Suprapubic skin (tissue), 4 donors: ENCODE measurements at places on chromosomes 12 and 14. TPM values are rescaled to one million over a fixed set of nuclear protein-coding genes. Genes with fewer than 3 reads are reported as not detected.

The NPFF gene
- not detected for total RNA-seq

The DNAI7 gene
- 1.2 TPM for total RNA-seq

The SALL2 gene
- total RNA-seq = 3.7 TPM

The KERA gene
- not detected for total RNA-seq

The KHNYN gene
- 81.1 TPM for total RNA-seq

The TAS2R30 gene
- 1.6 TPM for total RNA-seq

The SRRM4 gene
- not detected for total RNA-seq

The JPH4 gene
- 0.60 TPM for total RNA-seq

The SLC10A1 gene
- total RNA-seq = not detected

The YBX3 gene
- 685 TPM for total RNA-seq

The ADCY4 gene
- 4.4 TPM for total RNA-seq

The CRIP2 gene
- total RNA-seq = 140 TPM
